HepG2 (cell line): ENCODE measurements at places on chromosomes 1 and 21. TPM values are rescaled to one million over a fixed set of nuclear protein-coding genes. Genes with fewer than 3 reads are reported as not detected.

GRCh38 chr1:24111996-24112779 lies at the start of gene MYOM3:
TSS of gene MYOM3 (minus strand) at chr1:24112135. CDS start at chr1:24108636, 3,499 bp downstream.
- no peak within 1 kb of the TSS for H3K27ac ChIP-seq
- H3K4me3 ChIP-seq: peak within 1 kb of the TSS; percentile 52
- no peaks in the 10 kb centered on the region for H3K36me3 ChIP-seq
- DNase-seq: peak; percentile 62
- peaks cover 99% of the 10 kb centered on the region for H3K4me1 ChIP-seq

DNA sequence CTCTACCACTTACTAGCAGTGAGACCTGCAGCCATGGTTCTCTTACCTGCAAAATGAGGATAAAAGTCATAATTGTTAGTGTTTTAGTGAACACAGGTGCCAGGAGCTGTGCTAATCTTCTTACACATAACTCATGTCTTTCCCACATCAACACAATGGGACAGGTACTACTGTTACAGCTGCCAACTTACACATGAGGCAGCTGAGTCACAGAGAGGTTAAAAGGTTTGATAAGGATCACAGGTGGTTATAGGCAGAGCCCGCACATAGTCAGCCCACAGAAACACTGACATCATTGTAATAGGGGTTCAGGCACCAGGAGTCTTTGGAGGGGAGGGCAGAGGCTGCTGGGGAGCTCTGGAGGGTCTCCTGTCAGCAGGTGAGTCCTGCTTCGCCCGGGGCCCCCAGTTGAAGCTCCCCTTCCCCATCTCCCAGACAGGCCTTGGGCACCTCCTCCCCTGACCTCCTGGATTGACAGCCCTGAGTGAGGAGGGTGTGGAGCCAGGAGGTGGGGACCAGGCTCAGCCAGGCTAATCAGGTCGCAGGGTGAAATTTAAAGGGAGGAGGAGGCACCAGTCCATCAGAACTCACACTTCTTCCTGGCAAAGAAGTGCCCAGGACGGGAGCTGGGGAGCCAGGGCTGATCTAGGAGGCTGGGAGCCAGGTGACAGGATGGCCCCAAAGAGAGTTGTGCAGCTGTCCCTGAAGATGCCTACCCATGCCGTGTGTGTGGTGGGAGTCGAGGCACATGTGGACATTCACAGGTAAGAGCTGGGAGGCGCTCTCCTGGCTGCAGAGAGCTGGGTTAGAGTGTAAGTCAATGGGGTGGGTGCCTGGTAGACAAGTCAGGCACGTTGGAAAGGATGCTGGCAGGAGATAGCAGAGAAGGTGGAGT lies at the start of gene PADI1:
Gene PADI1, plus strand, starts transcription at position 583 of the 895 bp plus-strand sequence. Its CDS starts 90 bp downstream, at position 673.
- no peak for DNase-seq
- H3K36me3 ChIP-seq: no peaks in the 10 kb centered on the region
- no peak within 1 kb of the TSS for H3K4me3 ChIP-seq
- no peaks in the 10 kb centered on the region; the same call in 1 of the 2 replicates for H3K27me3 ChIP-seq
- 0 out of 2 replicates have a peak, but pooled peaks cover 10% of the 10 kb centered on the region for H3K4me1 ChIP-seq

DNA sequence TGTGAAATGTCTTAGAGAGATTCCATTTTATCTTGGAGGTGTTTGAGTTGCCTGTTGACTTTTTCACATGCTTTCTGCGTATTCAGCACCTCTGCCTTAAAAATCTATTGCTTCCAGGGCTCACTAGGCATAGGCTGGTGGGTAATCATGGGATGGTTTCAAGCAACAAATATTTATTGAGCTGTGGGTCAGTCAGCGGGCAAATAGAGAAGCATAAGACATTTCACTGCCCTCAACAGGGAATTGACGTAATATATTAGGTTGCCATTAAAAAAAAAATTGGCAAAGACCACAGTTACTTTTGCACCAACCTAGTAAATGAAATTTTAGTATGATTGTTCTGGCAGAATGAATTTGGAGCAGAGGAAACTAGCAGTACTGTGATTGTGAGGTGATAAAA lies 44.3 kb upstream of the NBL1 start:
- no peak overlapping the region for H3K27ac ChIP-seq
- peaks cover 23% of the 10 kb centered on the region; the same call in 2 of the 3 replicates for H3K36me3 ChIP-seq
- DNase-seq: no peak
- H3K27me3 ChIP-seq: no peaks in the 10 kb centered on the region
- no peak overlapping the region for H3K4me3 ChIP-seq

OSCP1 gene
- total RNA-seq: 0.60 and 0.86 TPM in 2 replicates

DNA sequence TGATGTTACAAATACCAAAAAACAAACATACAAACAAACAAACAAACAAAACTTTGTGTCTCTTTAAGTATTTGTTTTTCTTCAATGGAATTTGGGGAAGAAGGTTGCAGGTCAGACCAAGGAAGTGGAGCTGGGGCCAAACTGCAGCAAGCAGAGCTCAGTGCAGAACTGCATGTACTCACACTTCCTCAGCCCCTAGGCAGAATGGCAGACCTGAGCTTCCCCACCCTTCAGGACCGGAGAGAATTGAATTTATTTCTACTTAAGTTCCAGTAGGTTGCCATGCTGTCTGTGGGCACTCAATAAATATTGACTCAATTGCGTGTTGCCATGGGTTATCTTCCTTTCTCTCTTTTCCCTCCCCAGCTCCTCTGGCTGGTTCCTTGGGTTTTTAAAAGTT lies 173.6 kb downstream of the PTGER3 start:
- H3K27me3 ChIP-seq: no peaks in the 10 kb centered on the region
- H3K4me1 ChIP-seq: no peaks in the 10 kb centered on the region

DNA sequence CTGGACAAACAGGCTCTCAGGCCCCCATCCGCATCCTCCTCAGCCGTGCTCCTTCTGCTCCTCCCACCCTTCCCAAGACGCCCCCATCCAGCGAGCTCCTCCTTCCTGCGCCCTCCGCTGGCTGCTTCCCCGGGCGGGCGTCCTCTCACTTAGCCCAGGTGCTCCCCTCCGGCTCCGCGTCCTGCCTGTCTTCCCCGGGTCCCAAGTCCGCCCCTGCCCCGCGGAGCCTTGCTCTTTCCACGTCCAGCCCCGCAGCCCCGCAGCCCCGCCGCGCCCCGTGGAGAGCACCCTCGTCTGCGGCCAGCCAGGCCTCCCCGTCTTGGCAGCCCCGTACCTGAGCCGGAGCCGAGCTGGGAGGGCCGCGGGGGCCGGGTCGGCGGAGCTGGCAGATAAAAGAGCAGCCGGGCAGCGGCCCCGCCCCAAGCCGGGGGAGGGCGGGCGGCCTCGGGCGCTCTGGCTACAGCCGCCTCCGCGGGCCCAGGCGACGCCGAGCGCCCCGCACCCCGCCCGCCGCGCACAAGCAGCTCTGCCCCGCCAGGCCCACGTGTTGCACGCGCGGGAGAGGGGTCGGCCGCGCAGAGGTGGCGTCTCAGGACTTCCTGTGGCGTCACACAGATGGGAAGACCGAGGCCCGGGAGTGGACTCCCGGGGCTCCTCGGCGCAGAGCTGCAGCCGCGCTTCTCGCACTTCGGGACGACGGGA lies at the start of gene PAQR7:
Gene PAQR7, minus strand, starts transcription at position 555 of the 702 bp plus-strand sequence. CDS start 11,869 bp downstream, outside the sequence.
- H3K4me1 ChIP-seq: peaks cover 71% of the 10 kb centered on the region
- H3K36me3 ChIP-seq: no peaks in the 10 kb centered on the region
- peak within 1 kb of the TSS; percentile 70 for H3K4me3 ChIP-seq
- no peaks in the 10 kb centered on the region; the same call in 2 of the 3 replicates for H3K27me3 ChIP-seq

- no peak overlapping the region for H3K4me3 ChIP-seq
- no peaks in the 10 kb centered on the region for H3K27me3 ChIP-seq
- no peak overlapping the region for H3K27ac ChIP-seq
- peaks cover 36% of the 10 kb centered on the region for H3K36me3 ChIP-seq
- no peak for DNase-seq
These were observed 2.9 kb downstream of the EIF2D start for GRCh38 chr1:206609229-206609991.
